Activated CD4-positive, alpha-beta T cell treated with anti-CD3 and anti-CD28 coated beads for 36 hours (primary cell): ENCODE measurements at places on chromosomes 11 and 22. TPM values are rescaled to one million over a fixed set of nuclear protein-coding genes. Genes with fewer than 3 reads are reported as not detected.

Gene TRIM29
- not detected for total RNA-seq

Gene OR10D3
- total RNA-seq: not detected

Gene RFPL2
- not detected for total RNA-seq

Gene KIRREL3
- not detected for total RNA-seq

Gene SMC1B
- total RNA-seq: 0.67 TPM

Gene PHF21A
- total RNA-seq: 61.8 TPM

Gene GGTLC2
- not detected for total RNA-seq

Gene NAT10
- total RNA-seq: 147 TPM

Gene FZD4
- 0.21 TPM for total RNA-seq

Gene SCN2B
- not detected for total RNA-seq

Gene OR4D5
- not detected for total RNA-seq

Gene OR8A1
- not detected for total RNA-seq

Gene SHANK2
- total RNA-seq: not detected

Gene CPT1A
- total RNA-seq: 25.4 TPM

Gene YAP1
- 0.25 TPM for total RNA-seq

Gene INS
- not detected for total RNA-seq

Gene GPHA2
- 0.34 TPM for total RNA-seq

Gene CARNS1
- total RNA-seq: 1.6 TPM

Gene LRRC10B
- total RNA-seq: not detected

Gene CHRM1
- not detected for total RNA-seq

Gene CACNA1I
- 0.37 TPM for total RNA-seq

Gene OR52E4
- total RNA-seq: not detected

Gene TRPM5
- not detected for total RNA-seq

Gene SUSD2
- total RNA-seq: 0.80 TPM

Gene IL17REL
- 0.16 TPM for total RNA-seq

Gene OR10A4
- not detected for total RNA-seq

Gene PRR33
- 0.09 TPM for total RNA-seq

Gene PPP2R1B
- 39.1 TPM for total RNA-seq

Gene HYLS1
- total RNA-seq: 9.3 TPM

Gene SERHL2
- 2.1 TPM for total RNA-seq

Gene SLC35F2
- 24.5 TPM for total RNA-seq

Gene RIBC2
- 7.8 TPM for total RNA-seq

Gene TMEM223
- total RNA-seq: 12.6 TPM

Gene MS4A6A
- not detected for total RNA-seq
